ENCODE measurements at places on chromosomes 6 and 20.

DNA sequence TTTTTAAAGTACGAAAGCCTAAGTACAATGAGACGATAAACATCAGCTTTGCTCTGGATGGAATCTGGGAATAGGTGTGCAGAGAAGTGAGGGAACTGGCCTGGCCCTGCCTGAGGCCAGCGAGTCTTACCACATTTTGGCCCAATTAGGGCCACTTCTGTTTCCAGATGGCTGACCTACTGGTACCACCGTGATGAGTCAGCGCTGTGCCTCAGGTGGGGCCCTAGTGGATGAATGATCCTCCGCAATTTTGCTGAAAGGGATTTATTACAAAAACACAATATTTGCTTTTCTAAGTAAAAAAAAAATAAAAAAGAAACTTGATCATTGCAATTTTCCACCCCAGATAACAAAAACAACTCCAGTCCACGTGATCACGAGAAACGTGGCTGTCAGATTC lies 22.5 kb downstream of the INSM1 start:
- no peak for DNase-seq

- DNase-seq, result no peak
These were observed 9.1 kb upstream of the CST4 start for GRCh38 chr20:23697947-23698346.

DNA sequence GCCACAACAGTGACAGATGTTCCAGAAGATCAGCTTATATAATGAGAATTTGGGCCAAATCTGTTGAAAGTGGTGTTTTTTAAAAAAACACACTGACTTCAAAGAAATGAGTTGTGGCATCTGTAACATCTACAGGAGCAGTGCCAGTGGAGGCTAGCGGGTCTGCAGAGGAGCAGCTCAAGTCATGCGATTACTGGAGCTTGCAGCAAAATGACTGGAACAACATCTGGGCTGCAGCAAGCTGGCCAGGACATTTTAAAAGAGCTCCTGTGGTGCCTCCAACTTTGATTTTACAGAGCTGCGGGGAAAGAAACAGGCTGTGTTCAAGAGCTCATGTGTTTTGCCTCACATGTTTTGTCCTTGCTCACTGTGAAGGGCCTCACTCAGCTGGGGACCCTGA lies 57.2 kb downstream of the TBX18 start:
- DNase-seq, result no peak

DNA sequence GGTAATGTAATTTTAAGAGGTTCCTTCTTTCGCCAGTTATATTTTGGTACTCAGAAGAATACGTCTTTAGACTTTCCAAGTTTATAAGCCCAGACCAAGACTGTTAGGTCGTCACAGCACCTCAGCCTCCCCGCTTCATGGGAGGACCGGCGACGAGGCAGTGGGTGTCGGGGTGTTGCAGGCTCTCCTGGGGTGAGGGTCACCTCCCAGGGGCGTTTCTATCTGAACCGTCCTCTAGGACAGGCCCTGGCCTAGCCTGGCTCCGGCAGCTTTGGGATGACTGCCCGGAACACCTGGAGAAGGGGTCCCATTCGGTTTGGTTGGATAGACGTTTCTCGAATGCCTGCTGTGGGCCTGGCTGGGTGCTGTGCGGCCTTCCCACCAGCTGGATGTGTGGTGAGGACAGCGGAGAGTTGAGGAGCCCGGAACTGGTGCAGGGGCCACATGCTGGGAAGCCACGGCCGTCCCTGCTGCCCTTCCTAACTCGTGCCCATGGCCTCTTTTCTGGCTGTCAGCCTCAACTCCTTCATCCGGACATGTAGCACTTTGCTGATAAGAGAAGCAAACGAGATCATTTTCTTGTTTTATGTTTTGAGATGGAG lies 1.1 kb downstream of the OSBPL2 start:
- DNase-seq, result peak; percentile 35

DNA sequence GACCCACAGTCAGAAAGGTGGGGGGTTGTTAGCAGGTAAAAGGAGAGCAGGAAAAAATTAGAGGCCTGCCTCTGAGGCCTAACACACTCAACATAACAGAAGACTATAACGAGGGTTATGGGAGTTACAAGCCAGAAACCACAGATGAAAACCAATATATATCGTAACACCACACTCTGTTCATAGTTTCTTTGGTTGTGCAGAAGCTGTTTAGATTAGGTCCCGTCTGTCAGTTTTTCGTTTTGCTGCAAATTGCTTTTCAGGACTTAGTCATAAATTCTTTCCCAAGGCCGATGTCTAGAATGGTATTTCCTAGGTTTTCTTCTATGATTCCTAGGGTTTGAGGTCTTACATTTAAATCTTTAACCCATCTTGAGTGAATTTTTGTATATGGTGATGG lies 3.7 kb upstream of the MAP3K5 start:
- no peak for DNase-seq

DNA sequence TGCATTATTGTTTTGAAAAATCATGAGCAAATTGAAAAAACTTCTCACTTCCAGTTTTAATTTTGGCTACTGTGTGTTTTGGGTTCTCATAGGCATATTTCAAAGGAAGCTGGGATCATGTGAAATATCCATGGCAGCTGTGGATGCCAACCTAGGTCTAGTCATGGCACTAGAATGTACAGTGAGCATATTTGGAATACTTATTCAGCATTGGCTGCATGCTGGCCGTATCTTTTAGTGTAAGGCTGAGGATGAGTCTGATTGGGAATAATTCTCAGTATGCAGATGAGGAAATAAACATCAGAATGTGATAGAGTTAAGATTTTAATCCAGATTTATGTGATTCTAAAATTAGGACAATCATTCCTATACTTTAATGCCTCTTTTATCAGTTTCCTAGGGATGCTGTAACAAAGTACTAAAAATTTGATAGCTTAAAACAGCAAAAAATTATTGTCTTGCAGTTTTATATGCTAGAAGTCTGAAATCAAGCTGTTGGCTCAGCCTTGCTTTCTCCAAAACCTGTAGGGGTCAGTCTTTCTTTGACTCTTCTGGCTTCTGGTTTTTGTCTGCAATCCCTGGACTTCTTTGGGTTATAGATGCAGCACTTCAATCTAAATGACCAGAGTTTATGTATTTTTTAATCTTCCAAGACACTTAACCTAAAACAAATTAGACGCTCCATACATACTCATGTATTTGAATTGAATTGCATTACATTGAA lies 37.7 kb upstream of the DEFB112 start:
- no peak for DNase-seq

DNA sequence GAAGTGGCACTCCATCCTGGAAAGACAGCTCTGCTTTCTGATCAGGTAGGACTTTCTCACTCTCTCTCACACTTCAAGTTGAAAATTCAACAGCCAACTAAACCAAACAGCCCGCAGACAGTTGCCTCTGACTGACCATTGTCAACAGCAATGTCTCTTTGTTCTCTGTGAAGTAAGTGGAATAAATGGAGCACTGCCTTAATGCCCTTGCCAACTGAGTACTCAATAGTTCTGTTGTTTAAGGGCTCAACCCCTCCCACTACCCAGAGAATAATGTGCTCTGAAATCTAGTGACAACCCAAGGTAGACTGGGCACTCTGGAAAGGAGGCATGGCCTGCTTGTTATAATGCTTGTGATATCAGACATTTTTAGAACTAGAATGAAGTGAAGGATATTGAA lies 16.8 kb upstream of the BCLAF1 start:
- no peak for DNase-seq

GRCh38 chr20:54044156-54044555 lies 26.2 kb downstream of the BCAS1 start:
- peak; percentile 73 for DNase-seq

- peak; percentile 82 for DNase-seq
These were observed 7.3 kb upstream of the COL9A1 start for GRCh38 chr6:70310063-70310694.

- DNase-seq, result no peak
These were observed 53.0 kb downstream of the ALDH8A1 start for GRCh38 chr6:134896910-134897309.

GRCh38 chr20:31496761-31497295 lies 17.4 kb upstream of the HM13 start:
- no peak for DNase-seq

DNA sequence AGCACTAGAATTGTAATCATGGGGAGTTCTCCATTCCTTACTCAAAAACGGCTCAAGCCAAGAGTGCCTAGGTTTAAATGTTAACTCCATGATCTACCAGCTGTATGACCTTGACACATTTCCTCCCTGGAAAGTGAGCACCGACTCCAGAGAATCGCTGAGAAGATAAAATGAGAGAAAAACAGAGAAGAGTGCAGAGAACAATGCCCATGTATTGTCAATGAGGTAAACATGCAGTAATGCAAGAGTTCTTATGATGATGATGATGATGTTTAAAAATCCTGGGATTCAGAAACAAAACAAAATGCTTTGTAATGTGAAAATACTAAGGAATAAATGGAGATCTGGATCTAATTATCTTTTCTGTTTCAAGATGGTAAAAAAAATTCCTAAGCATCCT lies 64.8 kb upstream of the BEND6 start:
- DNase-seq, result no peak

- DNase-seq, result no peak
These were observed 118.9 kb downstream of the DACT2 start for GRCh38 chr6:168200571-168201134.

DNA sequence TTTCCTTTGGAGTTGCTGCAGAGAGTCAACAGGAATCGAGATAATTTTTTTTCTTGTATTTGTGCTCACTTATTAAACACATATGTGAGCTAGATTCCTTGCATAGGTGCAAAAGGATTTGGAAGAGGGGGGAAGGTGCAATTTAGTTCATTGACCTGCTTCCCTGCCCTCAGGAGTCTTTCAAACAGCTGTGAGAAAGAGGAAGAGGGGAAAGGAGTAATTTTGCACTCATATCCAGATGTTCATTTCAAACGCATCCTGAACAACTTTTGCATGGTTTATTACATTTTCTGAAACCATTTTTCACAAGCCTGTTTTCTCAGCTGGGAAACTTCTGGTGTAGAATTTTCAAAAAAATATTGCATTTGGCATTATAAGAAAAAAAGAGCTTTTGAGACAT lies 795.0 kb downstream of the MAFB start:
- no peak for DNase-seq

DNA sequence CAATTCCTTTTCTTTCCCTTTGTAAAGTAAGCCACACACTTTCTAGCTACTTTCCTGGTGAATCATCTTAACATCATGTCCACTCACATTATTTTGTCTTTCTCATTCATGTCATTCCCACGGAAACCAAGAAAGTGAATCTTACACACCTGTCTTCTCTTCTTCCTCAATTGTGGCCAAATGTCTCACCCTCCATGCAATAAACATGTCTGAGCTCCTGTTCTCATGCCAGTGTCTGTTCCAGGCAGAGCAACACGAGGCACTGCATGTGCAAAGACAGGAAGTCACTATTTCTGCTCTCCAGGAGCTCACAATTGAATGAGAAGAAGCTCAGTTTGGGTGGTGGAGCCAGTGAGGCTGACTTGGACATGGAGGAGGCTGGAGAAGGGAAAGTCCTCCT lies 29.0 kb upstream of the TMEM244 start:
- peak; percentile 16 for DNase-seq

GRCh38 chr6:26640806-26641205 lies 18.7 kb downstream of the ZNF322 start:
- no peak for DNase-seq

DNA sequence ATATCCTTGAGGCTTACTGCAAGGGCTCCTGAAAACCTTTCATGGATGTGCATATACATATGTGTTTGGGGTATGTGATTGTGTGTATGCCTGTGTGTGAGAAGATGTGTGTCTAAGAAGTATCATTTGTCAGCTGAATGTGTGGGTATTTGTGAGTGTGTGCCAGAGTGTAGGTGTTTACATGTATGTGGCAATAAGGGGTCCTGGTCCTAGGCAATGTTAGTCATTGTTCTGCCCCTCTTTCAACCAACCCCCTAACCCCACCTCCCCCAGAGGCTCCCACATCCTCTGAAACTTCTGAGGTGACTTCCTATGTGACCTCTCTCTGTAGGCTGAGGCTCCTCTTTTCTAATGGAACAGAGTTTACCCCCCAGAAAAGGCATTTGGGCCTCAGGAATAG lies 186.4 kb downstream of the LRFN2 start:
- no peak for DNase-seq

DNA sequence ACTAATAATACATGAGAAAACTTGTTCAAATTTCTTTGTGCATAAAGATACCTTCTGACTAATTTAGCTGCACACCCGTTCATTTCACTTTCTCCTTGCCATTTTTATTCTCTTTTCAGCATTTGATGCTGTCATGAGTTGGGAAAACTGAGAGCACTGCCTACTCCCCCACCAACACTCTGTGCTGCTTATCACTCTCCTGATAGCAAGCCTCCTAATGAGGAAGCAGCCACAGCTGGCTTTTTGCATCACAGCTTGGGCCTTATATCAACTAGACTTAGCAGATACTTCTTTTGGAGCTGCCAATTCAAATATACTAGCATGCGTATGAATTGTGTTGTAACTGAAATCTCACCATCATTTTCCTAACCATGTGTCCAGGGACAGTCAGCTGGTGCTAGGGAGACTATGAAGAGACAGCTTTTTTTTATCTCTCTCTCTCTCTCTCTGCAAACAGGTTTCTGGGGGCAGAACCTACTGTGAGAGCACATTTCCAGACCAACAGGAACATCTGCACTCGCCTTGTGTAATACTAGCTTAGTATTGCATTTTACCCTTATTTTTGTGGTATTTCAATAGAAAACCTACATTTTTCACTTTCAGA lies 699.0 kb downstream of the KHDRBS2 start:
- DNase-seq, result peak; percentile 86

DNA sequence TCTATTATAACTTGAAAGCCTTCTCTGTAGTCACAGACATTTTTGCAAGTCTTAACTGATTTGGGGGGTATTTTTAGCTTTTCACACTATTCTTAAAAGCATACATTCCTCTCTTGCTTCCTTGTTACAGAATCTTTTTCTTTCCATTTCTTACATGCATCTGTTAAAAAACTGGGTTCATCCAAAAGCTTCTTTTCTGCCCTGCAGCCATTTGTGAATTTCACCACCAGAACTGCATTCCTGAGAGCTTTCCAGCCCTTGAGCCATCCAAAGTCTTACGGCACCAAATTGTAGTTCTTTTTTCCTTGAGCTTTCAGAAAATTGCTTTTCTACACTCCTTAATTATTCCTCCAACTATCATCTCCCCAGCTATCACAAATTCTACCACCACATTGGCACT lies 19.7 kb upstream of the GSTA4 start:
- DNase-seq, result no peak

GRCh38 chr20:54291339-54292010 lies 83.6 kb downstream of the PFDN4 start:
- no peak for DNase-seq

GRCh38 chr6:148524471-148524882 lies 181.8 kb downstream of the SASH1 start:
- DNase-seq, result no peak

Measured in OCI-M1 (cell line).